Stimulated activated CD4-positive, alpha-beta T cell treated with anti-CD3 and anti-CD28 coated beads, TNF-alpha, amount 100 ng/mL, for 48 hours (primary cell): ENCODE measurements at places on chromosomes 3 and 15.

GRCh38 chr15:33131552-33132232, 62.8 kb downstream of the FMN1 start:
- no peak for DNase-seq

GRCh38 chr3:61264281-61264680, 13.0 kb upstream of the FHIT start:
- no peak for DNase-seq

DNA sequence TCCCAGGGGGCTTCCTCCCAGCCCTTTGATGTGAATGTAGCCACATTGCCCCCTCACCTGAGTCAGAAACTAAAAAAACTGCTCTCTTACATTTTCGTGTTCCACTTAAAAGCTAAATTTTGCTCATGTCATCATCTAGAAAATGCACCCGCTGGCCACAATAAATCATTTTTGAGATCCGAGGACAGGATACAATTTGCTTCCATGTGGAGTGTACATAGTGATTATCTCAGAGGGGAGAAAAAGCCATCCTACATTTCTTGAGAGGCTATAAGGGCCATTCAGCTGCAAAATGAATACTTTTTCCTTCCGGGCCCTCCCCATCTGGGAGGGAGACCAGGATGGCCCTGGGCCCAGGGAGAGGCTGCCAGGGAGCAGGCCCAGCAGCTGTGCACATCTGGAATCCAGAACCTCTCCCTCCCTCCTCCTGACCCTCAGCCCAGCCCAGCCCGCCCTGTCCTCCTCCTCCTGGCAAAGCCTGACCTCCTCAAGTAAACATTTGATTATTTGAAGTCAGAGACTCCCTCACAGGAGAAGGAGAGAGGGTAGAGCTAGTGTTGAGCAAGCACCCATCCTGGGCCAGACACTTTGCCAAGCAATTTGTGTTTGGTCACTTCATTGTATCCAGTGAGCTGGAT, 59.1 kb downstream of the CORO2B start:
- DNase-seq: no peak

DNA sequence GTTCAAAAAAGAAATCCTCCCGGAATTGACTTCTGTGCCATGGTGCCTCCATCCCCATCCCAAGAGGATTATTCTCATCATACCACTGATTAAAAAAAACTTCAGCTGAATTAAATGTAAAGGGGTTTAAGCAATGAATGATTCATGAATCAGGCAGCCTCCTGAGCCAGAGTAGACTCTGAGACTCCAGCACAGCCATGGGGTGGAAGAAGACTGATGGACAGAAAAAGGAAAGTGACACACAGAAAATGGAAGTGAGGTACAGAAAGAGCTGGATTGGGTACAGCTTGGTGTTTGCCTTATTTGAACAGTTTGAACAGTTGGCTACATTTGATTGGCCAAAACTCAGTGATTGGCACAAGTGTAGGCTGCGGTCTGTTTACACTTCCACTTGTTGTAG, 224.8 kb upstream of the ATP10A start:
- no peak for DNase-seq

GRCh38 chr3:196272826-196273225, 14.7 kb downstream of the PCYT1A start:
- no peak for DNase-seq

- DNase-seq: no peak
These were observed 29.2 kb downstream of the TMOD2 start for GRCh38 chr15:51780636-51781035.

DNA sequence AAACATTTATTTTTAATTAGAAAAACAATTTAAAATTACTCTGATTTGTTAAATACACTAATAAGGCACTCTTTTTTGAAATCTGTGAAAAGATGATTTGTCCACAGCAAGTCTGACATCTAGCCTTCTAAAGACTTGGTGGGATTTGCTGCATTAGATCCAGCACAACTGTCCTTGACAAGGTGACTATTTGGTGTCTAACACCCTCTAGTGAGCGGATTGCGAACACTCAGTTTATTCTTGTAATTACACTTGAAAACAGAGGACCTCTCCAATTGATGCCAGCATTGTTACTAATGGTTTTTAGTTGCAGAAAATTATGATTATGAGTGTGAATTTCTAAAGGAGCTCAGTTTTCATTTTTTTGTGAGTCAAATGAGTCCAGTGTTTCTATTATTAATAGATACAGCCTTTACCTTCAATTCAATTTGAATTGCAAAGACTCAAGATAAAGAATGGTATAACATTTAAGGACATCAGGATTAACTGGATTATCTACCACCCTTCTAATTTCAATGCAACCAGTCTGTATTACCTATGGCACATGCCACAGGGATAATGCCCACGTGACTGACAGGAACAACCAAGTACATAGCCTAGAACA, 29.7 kb upstream of the STRIT1 start:
- DNase-seq: no peak

- peak; percentile 63 for DNase-seq
These were observed 17.2 kb downstream of the TNFAIP8L3 start for GRCh38 chr15:51077221-51078153.

- no peak for DNase-seq
These were observed 10.5 kb downstream of the SQOR start for GRCh38 chr15:45645026-45645980.

GRCh38 chr15:51104512-51104911, 9.8 kb upstream of the TNFAIP8L3 start:
- DNase-seq: no peak

GRCh38 chr3:69384326-69384725, 1.6 kb downstream of the FRMD4B start:
- no peak for DNase-seq

- DNase-seq: peak; percentile 14
These were observed 70.2 kb upstream of the DGKG start for GRCh38 chr3:186432189-186432588.

DNA sequence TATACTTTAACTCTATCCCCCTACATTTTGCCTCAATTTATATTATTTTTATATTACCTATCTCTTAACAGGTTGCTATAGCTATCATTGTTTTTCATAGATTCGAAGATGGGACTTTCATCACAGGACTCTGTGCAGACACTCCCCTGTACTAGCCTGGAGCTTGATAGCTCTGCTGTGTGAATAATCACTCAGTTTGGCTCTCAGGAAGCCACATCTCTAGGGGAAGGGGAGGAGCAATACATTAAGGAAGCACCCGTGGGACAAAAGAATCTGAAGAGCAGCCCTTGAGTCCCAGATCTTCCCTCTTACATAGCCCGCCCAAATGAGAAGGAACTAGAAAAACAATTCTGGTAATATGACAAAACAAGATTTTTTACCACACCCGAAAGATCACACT, 114.3 kb upstream of the FXR1 start:
- DNase-seq: no peak

DNA sequence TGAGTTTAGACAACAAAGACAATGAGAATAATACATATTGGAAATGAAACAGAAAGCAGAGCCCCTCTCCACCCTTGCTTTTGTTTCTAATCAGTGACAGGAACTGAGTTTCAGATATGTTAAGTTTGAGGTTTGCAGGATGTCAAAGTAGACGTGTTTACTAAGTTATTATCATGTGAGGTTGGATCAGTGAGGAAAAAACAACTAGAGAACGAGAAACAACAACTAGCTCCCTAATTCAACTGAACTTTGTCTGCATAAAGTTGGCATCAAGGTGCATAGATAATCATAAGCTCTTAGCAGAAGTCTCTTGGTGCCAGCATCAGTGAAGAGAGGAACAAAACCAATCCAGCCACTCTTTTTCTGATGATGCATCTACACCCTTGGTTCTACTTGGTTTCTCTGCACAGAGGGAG, 491.1 kb upstream of the NR2F2 start:
- no peak for DNase-seq
